Activated CD4-positive, CD25-positive, alpha-beta regulatory T cell treated with anti-CD3 and anti-CD28 coated beads, Interleukin-2, amount 50 U/mL, for 16 hours (primary cell): ENCODE measurements at places on chromosomes 11 and 22.

- DNase-seq: no peak
Observed at GRCh38 chr11:12216041-12216451, 105.7 kb downstream of the MICAL2 start.

GRCh38 chr11:26144291-26144690, 187.6 kb upstream of the ANO3 start:
- DNase-seq: no peak

- DNase-seq: no peak
Observed at GRCh38 chr11:134052988-134053945, 15.6 kb upstream of the JAM3 start.

GRCh38 chr11:118227865-118228785, 3.3 kb upstream of the JAML start:
- DNase-seq: no peak

GRCh38 chr11:13149991-13150390, 127.6 kb upstream of the BMAL1 start:
- no peak for DNase-seq

DNA sequence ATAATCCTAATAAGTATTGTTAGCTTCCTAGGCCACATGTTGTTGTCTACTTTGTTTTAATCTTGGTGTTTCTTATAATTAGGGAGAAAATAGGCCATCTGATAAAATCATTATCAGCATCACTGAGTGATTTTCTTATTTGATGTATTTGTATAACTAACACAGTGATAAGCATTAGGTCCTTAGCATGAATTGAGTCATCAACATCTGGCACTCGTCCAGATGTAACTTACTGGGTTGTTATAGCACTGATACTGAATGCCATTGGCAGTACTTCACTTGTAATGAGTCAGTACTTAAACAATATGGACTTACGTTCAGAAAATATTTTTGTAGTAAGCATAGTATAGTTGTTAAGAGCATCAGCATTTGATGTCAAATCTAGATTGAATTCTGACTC, 16.2 kb downstream of the API5 start:
- DNase-seq: no peak

GRCh38 chr11:82663535-82663934, 70.1 kb downstream of the FAM181B start:
- DNase-seq: no peak

DNA sequence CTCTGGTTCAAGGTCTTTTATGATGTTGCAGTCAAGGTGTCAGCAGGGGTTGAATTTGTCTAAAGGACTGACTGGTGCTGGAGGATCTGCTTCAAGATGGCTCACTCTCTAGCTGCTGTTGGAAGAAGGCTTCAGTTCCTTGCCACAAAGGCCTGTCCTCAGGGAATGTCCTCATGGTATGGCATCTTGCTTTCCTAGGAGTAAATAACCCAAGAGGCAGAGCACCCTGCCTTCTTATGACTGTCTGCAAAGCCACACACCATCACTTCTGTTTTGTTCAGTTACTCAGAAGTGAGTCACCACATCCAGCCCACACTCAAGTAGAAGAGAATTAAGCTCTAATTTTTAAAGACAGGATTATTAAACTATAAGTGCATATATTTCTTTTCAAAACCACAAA, 45.2 kb downstream of the PLAAT5 start:
- no peak for DNase-seq

GRCh38 chr22:32660292-32660691, 141.2 kb upstream of the TIMP3 start:
- peak; percentile 22 for DNase-seq

GRCh38 chr11:116348226-116348625, 424.6 kb downstream of the BUD13 start:
- DNase-seq: no peak

DNA sequence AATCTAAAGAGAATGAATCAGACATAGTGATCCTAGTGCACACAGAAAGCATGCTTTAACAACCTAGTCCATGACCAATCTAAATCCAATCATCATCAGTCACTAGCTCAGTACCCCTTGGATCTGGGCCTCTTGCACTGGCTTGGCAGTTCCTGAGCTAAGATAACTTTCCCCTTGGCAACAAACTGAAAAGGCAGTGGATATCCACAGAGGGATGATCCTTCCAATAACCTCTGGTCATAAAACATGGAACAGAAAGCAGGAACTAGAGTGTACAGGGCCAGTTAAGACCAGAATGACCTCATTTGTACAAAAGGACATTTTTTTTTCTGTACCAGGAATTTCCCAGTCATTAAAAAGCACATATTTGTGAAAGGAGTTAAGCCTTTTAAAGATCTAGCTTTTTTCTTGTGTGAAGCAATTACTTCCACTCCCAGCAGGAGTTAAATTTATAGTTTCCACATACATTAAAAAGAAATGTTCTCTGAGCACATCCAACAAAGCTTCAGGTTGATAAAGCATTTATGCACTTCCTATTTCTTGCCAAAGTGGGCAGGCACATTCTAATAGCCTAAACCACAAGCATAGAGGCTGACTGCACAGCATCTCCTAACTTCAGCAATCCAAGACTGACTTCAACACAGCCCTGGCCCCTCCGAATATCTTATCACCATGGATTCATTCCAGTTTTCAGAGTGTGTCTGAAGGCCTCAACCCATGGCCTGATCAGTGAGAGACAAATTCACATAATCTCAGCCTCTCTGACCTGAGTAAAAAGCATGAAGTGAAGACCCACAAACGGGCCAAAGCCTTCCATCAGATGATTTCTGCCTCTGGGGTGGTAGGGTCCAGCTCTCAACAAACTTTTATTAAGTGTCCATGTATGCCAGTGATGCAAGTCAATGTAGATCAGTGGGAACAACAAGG, 29.9 kb downstream of the GUCY1A2 start:
- no peak for DNase-seq

- no peak for DNase-seq
Observed at GRCh38 chr11:69013009-69013951, at the start of gene MRGPRF. Gene MRGPRF (minus strand): TSS chr11:69013246. CDS start chr11:69009901, 3,345 bp downstream.

DNA sequence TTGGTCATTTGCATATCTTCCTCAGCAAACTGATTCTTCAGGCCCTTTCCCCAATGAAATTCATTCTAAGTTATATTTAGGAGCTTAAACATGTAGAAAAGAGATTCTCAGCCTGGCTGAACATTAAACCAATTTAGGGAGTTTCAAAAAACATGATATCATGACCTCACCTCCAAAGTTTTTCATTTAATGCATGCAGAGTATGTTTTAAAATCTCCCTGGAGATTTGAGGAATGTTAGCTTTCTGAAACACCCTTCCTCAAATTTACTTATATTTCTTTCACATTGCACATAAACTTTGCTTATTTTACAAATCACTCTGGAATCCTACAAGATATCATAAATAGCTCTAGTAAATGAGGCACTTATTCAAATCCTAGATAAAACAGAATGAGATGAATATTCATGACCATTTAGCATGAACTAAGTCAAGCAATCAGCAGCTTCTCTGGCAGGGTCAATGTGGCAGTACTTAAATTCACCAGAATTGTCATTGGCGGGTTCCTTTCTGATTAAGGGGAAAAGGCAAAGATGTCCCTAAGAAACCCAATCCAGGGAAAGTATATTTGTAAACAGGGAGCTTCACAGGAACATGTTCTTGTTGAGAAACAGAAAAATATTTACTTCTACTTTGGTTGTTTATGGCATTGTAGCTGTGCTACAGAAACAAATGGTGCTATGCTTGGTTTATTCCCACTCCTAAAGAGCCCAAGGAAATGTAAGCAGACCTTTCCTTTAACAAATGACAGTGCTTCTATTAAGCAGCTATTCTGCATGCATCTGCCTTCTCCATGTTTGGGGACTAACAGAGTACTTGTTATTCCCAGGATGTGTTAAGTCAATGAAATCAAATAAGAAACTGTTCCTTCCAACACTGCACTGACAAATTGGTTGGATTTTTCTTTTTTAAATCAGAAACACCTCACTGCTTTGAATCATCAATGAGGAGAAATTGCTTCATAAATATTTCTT, 162.3 kb downstream of the C11orf87 start:
- no peak for DNase-seq

DNA sequence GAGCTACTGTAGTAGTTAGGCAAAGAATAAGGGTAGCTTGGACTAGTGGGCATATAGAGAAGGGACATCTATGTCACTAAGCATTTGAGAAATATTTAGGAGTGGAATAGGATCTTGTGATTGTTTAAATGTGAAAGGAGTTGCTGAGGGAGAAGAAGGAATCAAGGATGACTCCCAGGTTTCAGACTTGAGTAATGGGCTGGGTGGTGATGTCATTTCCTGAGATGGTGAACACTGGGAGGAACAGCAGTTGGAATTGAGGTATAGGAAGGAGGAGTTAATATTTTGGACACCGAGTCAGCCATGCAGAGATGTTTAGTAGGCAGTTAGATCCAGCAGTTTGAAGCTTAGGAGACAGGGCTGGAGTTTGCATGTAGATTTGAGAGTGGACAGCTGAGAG, 40.1 kb downstream of the REXO2 start:
- DNase-seq: no peak

- no peak for DNase-seq
Observed at GRCh38 chr11:96228910-96229309, 114.1 kb downstream of the MAML2 start.

GRCh38 chr11:18312663-18313420, 9.1 kb downstream of the HPS5 start:
- DNase-seq: no peak

DNA sequence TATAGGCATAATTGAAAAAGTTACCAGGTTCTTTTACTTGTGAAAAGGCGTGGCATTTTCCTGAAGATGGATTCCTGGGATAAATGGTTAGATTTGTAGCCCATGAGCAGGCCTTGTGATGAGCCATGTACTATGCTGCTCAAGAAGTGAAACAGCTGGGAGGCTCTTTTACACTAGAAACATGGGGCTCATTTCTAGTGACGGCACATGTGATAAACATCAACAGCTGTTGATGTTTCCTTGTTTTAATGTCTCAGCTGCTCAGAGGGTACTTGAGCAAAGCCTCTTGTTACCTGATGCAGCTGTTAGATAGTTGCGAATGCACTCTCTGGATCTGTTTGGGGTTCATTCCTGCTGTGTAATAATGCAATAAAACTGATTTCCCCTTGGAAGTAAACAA, 396.8 kb downstream of the GUCY1A2 start:
- no peak for DNase-seq

GRCh38 chr11:95262994-95263765, 32.2 kb upstream of the SESN3 start:
- DNase-seq: no peak

GRCh38 chr11:35990170-35990569, 46.3 kb downstream of the LDLRAD3 start:
- no peak for DNase-seq

GRCh38 chr11:96524475-96524874, 134.7 kb downstream of the JRKL start:
- no peak for DNase-seq
